ENCODE measurements at places on chromosomes 3 and 15. TPM values are rescaled to one million over a fixed set of nuclear protein-coding genes. Genes with fewer than 3 reads are reported as not detected.
A peak's percentile ranks its signal among the peaks of the same experiment; 100 is the strongest.

Gene CFAP92
- not detected for total RNA-seq

DNA sequence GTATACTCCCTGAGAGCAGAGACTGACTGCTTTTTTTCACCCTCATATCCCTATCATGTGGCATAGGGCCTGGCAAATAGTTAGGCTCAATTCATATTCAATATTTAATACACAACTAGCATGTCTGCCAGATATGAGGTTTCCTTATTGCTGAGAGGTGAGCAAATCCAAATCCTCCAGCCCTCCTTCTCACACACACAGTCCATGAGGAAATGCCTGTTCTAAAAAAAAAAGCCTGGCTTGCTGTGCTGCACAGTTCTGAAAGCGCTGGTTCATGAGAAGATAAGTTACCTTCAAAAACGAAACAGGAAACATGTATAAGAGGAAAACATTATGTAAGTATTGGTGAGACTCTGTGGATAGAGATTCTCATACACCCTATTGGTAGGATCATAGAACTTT, 15.5 kb upstream of the ACAP2 start:
- peak; percentile 28 for DNase-seq

DNA sequence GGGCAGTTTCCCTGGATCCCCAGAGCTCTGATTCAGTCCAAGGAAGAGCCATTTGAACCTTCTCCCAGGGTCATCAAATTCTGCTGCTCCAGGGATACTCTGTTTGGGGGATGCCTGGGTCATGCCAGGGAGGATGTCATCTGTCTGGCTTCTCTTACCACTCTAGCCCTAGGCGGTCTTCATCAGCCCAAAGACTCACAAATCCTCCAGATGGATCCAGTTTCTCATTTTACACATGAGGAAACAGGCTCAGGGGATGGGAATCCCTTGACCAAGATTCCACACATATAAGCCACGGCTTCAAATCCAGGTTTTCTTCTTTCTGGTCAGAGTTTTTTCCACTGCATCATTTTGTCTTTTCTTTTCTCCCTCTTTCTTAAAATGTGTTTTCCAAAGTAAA, 36.7 kb downstream of the SLC28A1 start:
- DNase-seq: peak; percentile 9

Gene PARP9
- total RNA-seq: 8.6 TPM

DNA sequence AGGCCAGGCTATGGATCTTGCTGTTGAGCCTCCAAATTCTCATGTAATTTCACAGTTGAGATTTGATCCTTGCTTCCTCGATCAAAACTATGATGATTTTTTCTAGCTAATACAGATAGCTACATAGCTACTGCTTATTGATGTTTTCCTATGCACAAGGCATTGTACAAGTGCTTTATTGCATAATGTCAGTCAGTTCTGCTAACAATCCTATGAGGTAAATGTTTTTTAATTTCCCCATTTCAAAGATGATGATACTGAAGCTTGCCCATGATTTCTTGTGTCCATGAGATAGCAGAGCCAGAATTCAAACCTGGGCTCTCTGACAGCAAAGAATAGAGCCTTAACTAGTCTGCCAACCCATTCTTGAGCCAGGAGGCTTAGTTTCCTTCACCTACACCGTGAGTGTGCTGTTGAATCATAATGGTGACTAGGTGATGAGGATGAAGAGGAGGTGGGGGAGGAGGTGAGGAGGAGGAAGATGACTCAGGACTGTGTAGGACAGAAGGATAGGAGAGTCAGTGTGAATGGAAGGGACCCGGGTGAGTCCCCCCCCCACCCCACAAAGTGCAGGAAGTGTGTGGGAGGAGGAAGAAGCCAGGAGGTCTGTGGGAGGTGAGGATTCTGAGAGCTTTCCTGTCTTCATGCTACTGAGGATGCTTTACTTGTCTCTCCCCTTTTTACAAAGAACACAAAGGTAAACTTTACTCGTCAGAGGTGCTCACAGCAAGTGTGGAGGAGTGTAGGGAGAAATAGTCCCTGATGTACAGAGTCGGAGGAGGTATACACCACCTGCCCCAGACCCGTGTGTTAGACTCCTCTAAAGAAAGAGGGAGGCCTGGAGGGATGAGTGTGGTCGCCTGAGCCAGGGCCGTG, 3.6 kb downstream of the TAGLN3 start:
- peak; percentile 81 for DNase-seq

Gene CELF6
- not detected for total RNA-seq

Gene AHSG
- not detected for total RNA-seq

Gene ADAMTSL3
- total RNA-seq: under 0.01 TPM

Gene CIP2A
- 31.7 TPM for total RNA-seq

- no peak for DNase-seq
Measured at GRCh38 chr15:28947221-28947674, 61.5 kb downstream of the APBA2 start.

GRCh38 chr3:10602271-10602670, 96.9 kb upstream of the ATP2B2 start:
- no peak for DNase-seq

- no peak for DNase-seq
Measured at GRCh38 chr3:189311521-189311920, 139.8 kb downstream of the TPRG1 start.

Gene SH2D7
- total RNA-seq: not detected

Gene IQCF6
- not detected for total RNA-seq

GRCh38 chr15:41795996-41796856, 21.9 kb downstream of the MAPKBP1 start:
- DNase-seq: peak; percentile 68

Measured in IMR-90 (cell line).